ENCODE measurements at places on chromosomes 1 and 21.
A peak's percentile ranks its signal among the peaks of the same experiment; 100 is the strongest.

DNA sequence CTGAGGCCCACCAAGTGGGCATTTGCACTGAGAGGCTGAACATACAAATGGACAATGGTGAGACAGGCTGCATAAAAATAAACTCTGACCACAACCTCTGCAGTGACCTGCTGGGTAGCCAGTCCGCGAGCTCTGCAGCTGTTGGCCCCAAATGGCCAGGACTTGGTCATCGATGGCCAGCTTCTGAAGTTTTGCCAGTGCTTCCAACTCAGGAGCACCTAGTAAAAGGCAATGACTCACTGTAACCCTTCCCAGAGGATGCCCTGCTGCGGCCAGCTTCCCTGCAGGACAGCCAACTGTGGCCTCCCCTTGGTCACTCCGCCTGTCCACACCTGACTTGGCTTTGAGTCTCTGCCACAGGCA lies 185.4 kb downstream of the DYRK1A start:
- no peak for DNase-seq

DNA sequence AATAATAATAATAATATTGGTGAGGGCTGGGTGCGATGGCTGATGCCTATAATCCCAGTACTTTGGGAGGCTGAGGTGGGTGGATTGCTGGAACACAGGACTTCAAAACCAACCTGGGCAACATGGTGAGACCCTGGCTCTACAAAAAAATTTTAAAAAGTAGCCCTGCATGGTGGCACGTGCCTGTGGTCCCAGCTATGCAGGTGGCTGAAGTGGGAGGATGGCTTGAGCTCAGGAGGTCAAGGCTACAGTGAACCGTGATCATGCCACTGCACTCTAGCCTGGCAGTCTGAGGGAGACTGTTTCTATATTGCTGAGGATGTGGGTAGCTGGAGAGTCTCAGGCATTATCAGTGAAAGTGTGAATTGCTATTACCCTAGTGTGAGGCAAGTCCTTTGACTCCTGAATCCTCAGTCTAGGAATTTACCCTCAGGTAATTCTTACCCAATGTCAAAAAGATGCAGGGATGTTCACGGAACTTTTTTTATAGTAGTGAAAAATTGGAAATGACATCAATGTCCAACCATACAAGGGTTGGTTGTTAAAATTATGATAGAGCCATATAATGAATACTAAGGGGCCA lies 61.8 kb upstream of the RPL11 start:
- no peak for DNase-seq

GRCh38 chr1:240092301-240093119 lies 827 bp downstream of the FMN2 start:
- DNase-seq: no peak

GRCh38 chr1:159985473-159985872 lies 31.4 kb upstream of the SLAMF9 start:
- DNase-seq: no peak

DNA sequence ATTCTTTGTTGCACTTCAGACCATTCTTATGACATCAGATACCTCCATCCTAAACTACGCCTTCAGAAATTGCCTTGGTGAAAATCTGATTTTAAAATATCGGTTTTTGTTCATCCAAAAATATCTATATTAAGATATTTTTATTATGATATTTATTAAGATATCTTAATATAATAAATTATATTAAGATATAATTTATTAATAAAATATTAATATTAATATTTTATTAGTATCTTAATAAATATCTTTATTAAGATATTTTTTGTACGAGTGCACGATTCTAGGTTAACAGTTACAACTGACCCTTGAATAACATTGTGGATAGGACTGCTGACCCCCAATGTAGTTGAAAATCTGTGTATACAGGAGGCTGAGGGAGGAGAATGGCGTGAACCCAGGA lies 20.9 kb downstream of the PADI4 start:
- DNase-seq: no peak

- peak; percentile 33 for DNase-seq
Measured at GRCh38 chr21:37463083-37463801, 96.7 kb downstream of the DYRK1A start.

DNA sequence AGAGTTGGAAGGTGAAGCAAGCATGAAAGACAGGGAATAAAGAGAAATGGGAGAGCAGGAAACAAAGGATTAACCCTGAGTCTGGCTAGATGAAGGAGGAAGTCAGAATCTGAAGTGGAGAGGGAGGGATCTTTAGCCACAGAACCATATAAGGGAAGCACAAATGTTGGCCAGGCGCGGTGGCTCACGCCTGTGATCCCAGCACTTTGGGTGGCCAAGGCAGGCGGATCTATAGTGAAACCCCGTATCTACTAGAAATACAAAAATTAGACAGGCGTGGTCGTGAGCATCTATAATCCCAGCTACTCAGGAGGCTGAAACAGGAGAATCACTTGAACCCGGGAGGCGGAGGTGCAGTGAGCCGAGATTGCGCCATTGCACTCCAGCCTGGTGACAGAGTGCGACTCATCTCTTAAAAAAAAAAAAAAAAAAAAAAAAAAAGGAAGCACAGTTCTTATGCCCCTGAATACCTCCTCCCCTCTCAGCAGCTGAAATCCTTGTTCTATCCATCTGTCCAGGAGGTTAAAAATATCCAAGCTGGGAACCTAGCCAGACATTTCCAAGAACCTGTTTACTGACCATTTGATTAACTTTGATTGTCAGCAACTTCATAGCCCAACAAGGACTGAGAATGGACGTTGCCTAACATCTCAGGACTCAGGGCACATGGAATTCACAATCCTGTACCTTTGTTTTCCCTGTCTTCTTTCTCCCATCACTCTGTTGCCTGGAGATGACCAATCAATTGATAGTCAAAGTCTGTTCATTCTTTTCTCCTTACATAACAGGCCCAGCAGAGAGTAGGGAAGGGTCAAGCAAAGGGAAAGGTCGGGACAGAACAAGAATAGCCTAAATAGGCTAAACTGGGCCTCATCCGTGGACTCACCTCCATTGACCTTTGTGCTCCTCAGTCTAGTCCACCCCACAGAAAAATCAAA lies 10.6 kb downstream of the TXNIP start:
- DNase-seq: no peak

DNA sequence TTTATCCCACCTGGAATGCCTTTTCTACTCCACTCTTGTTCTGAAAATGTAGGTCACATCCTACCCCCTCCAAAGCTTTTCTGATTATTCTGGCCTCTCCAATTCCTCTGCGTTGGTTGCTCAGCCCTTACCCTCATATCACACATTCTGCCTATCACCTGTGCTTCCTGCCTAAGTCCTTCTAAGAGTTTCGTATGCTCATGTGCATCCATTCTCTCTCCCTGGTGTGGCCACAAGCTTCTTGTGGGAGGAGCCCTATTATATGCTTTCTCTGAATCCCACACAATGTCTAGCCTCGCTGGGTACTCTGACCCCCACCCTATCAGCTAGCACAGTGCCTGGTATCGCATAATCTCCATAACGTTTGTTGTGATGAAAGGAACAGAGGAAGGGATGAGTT lies 54.2 kb downstream of the CD58 start:
- DNase-seq: no peak

GRCh38 chr1:1630191-1630964 lies 1.6 kb upstream of the MMP23B start:
- DNase-seq: peak; percentile 97

DNA sequence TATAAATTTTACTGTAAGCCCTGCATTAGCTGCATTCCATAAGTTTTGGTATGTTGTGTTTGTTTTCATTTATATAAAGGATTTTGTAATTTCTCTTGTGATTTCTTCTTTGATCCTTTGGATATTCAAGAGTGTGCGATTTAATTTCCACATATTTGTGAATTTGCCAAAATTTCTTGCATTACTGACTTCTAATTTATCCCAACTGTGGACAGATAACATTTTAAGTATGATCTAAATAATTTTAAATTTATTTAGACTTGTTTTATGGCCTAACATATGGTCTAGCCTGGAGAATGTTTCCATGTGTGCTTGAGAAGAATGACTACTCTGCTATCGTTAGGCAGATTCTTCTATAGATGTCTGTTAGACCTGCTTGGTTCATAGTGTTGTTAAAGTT lies 23.2 kb downstream of the RPE65 start:
- no peak for DNase-seq

GRCh38 chr1:174391716-174392115 lies 56.0 kb upstream of the GPR52 start:
- no peak for DNase-seq

- DNase-seq: no peak
Measured at GRCh38 chr1:228105270-228105995, 2.3 kb upstream of the C1orf35 start.

GRCh38 chr1:119682141-119682540 lies 29.6 kb upstream of the PHGDH start:
- no peak for DNase-seq

DNA sequence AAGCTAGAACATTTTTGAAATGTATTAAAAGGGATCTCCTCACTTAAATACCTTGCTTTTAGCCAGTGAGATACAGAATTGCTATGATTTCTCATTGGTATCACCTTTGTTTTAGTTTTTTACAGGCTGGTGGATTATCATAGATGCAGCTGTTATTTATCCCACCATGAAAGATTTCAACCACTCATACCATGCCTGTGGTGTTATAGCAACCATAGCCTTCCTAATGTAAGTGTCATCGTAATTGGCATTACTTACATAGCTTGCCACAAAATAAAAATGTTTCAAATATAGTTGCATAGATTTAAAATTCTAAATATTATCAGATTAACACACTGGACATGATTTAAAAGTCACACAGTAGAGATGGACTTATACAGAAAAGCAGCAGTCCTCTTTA lies 4.7 kb downstream of the TMEM50A start:
- DNase-seq: no peak

GRCh38 chr21:42746593-42747275 lies 93.3 kb downstream of the PDE9A start:
- peak; percentile 56 for DNase-seq

GRCh38 chr1:109535971-109536491 lies 3.6 kb upstream of the GPR61 start:
- no peak for DNase-seq

GRCh38 chr1:151961833-151962232 lies 31.8 kb downstream of the S100A10 start:
- DNase-seq: no peak

DNA sequence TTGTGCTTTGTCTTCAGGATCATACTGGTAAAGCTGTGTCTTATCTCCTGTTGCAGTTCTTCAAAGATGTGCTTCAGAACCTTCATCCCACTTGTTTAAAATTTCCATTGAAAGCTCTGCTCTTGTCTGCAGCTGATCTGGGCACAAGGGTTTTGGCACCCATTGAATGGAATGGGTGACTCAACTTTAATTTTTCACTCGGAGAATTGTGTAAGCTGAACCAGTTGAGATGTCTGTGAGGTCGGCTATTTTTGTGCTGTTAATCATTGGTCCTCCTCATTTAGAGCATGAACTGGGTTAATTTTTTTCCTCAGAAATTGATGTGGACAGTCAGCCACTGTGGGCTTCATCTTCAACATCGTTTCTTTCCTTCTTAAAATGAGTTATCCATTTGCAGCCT lies 252.1 kb downstream of the TM2D1 start:
- no peak for DNase-seq

- DNase-seq: no peak
Measured at GRCh38 chr1:14946684-14947238, 206.8 kb upstream of the TMEM51 start.

- no peak for DNase-seq
Measured at GRCh38 chr1:56496158-56496557, 83.2 kb downstream of the PLPP3 start.

DNA sequence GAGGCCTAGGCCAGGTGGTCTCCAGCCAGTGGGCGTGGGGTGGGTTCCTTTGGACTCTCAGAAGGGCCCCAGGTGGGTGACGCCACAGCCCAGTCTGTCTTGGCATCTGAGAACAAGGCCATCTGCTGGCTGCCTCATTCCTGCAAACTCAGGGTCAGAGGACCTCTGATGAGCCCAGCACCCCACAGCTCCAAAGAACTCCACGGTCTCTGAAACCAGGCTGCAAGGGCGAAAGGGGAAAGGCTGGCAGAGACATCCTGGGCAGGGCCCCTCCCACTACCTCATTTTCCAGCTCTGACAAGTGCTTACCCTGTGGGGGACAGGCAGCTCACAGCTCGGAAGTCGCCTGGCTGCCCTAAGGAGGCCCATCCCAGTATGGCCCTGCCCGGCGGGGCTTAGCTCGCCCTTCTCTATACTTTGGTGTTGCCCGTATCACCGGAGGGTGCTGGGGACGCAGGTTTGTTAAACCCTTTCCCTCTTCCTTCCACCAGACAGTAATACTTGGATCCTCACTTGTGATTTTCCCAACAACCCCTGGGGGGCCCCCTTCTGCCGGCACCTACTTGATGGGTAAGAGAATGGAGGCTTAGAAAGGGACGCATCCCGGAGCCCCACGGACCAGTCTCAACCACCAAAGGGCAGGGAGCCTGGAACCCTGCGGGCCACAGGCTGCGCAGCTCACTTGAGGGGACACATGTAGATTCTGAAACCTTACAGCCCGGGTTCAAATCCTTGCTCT lies 10.9 kb upstream of the EDN2 start:
- no peak for DNase-seq

GRCh38 chr1:50710099-50710498 lies 250.0 kb downstream of the FAF1 start:
- DNase-seq: no peak

GRCh38 chr1:160040476-160040875 lies 8.7 kb upstream of the PIGM start:
- no peak for DNase-seq

GRCh38 chr1:23804183-23804835 lies 3.8 kb upstream of the GALE start:
- DNase-seq: no peak

GRCh38 chr1:9181990-9182783 lies 52.4 kb upstream of the H6PD start:
- peak; percentile 12 for DNase-seq

DNA sequence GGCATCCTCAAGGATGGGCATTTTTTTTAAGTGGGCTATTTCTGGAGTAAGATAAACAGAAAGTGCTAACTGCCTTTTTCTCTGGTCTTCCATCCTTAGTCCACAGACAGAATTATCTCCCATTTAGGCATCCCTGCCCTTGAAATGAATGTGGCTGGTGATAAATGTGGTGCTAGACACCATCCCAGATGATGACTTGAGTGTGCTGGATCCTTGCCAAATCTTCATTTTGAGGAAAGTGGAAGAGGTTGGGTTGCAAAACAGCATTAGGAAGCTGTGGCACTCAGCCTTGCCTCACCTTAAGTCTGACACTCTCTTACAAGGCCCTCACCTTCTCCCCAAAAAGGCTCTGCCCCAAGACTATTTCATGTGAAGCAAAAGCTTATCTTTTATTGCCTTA lies 19.2 kb downstream of the MAB21L3 start:
- DNase-seq: no peak

DNA sequence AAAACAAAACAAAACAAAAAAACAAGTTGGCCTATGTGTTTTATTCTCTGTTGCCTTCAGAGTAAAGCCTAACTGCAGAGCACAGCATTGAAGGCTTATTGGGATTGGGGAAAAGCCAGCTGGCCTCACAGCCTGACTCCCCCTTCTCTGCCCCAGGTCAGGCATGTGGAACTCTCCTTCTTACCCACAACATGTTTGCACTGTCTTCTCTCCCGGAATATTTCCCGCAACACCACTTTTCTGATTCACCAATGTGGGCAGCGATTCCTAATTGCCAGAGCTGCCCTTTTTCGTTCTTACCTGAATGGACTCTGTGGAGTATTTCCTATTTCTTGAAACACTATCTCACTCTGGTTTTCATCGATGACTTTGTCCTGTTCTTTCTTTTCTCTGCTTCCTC lies 2.8 kb upstream of the TARBP1 start:
- no peak for DNase-seq

GRCh38 chr1:76035053-76035452 lies 39.5 kb upstream of the ST6GALNAC3 start:
- DNase-seq: no peak
